Parietal lobe (tissue), 2 donors: ENCODE measurements at places on chromosomes 3 and 15. TPM values are rescaled to one million over a fixed set of nuclear protein-coding genes. Genes with fewer than 3 reads are reported as not detected.

RHOV gene
- total RNA-seq = 8.1 TPM

TTLL13 gene
- not detected for total RNA-seq

CHRFAM7A gene
- 7.8 TPM for total RNA-seq

RAB43 gene
- 2.8 TPM for total RNA-seq

RTP1 gene
- total RNA-seq = 0.31 TPM

SLC12A8 gene
- total RNA-seq = 6.9 TPM

FBLN2 gene
- total RNA-seq = 4.1 TPM

MAP6D1 gene
- total RNA-seq = 5.6 TPM

USP50 gene
- not detected for total RNA-seq

C3orf20 gene
- 0.31 TPM for total RNA-seq

C2CD4A gene
- total RNA-seq = not detected

CYP1A2 gene
- not detected for total RNA-seq

SOX2 gene
- total RNA-seq = 93.6 TPM

CCDC39 gene
- 0.63 TPM for total RNA-seq

CYP11A1 gene
- total RNA-seq = not detected

FSIP1 gene
- total RNA-seq = 13.8 TPM

CSNK1G1 gene
- 90.1 TPM for total RNA-seq

C3orf70 gene
- total RNA-seq = 26.3 TPM

CPNE9 gene
- total RNA-seq = 0.31 TPM

GOLGA8G gene
- not detected for total RNA-seq

SEMA3F gene
- total RNA-seq = 11.3 TPM

COLQ gene
- total RNA-seq = 14.4 TPM

NAALADL2 gene
- 15.7 TPM for total RNA-seq

RYR3 gene
- total RNA-seq = 48.8 TPM

TGM4 gene
- total RNA-seq = not detected

TP53BP1 gene
- total RNA-seq = 258 TPM

LRRK1 gene
- 1.6 TPM for total RNA-seq

CISH gene
- total RNA-seq = 0.63 TPM

UNC13C gene
- total RNA-seq = 28.2 TPM

SLC28A2 gene
- not detected for total RNA-seq

SRGAP3 gene
- total RNA-seq = 209 TPM

TBCCD1 gene
- total RNA-seq = 41.3 TPM

TEX55 gene
- not detected for total RNA-seq

RARRES1 gene
- total RNA-seq = 2.5 TPM

HRG gene
- not detected for total RNA-seq

CCDC80 gene
- 4.4 TPM for total RNA-seq

ZNF621 gene
- 22.2 TPM for total RNA-seq

DZIP1L gene
- 26.9 TPM for total RNA-seq

ARNT2 gene
- 69.2 TPM for total RNA-seq

UCN2 gene
- not detected for total RNA-seq

IL5RA gene
- 1.3 TPM for total RNA-seq

INKA1 gene
- total RNA-seq = 13.5 TPM

LRCH3 gene
- 120 TPM for total RNA-seq

FAM107A gene
- total RNA-seq = 19.7 TPM

ARL13B gene
- total RNA-seq = 14.7 TPM

CD276 gene
- 52.9 TPM for total RNA-seq

SIDT1 gene
- 4.7 TPM for total RNA-seq

GOLGA8T gene
- total RNA-seq = 0.31 TPM

GCNT3 gene
- total RNA-seq = not detected

ARPP21 gene
- 765 TPM for total RNA-seq

COL6A5 gene
- total RNA-seq = not detected
